ENCODE measurements at places on chromosomes 12 and 14. TPM values are rescaled to one million over a fixed set of nuclear protein-coding genes. Genes with fewer than 3 reads are reported as not detected.

Gene SYT1
- 36.9 TPM for total RNA-seq

DNA sequence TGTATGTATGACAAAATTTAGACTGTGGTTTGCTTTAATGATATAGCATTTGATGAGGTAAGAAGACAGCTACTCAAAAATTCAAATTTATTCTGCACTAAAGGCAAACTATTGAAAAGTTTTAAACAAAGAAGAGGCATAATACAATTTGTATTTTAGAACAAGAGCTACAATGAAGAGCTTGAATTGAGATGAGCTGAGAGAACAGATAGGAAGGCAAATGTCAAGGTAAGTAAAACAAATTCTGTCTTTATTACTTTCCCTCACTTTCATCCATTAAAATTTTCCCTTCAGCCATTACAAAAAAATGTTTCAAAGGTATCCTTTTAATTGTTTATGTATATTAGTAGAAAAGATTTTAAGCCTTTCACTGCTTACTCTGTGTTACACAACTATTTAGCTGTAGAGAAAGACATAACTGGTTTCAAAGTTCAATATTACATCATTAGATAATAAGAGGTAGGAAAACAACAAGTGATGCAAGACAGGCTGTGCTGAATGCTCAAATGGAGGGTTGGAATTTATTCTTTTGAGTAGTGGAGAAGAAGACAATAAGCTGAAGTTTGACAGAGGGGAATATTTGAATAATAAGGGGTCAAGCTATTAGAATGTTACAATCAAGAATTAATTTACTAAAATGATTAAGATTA is 1334.1 kb downstream of the FSCB start:
- H3K27me3 ChIP-seq: no peaks in the 10 kb centered on the region
- DNase-seq: no peak
- no peaks in the 10 kb centered on the region for H3K36me3 ChIP-seq
- no peak overlapping the region for H3K4me3 ChIP-seq

GRCh38 chr12:68237078-68237477 is 11.5 kb upstream of the IL26 start:
- DNase-seq: no peak
- H3K27me3 ChIP-seq: no peaks in the 10 kb centered on the region
- no peak overlapping the region for H3K27ac ChIP-seq
- no peak overlapping the region for H3K4me3 ChIP-seq
- H3K36me3 ChIP-seq: no peaks in the 10 kb centered on the region

- no peaks in the 10 kb centered on the region for H3K27me3 ChIP-seq
- H3K4me3 ChIP-seq: no peak overlapping the region
- H3K4me1 ChIP-seq: peaks cover 21% of the 10 kb centered on the region
Observed at GRCh38 chr14:89836830-89837469, 117.6 kb downstream of the EFCAB11 start.

Gene FZD10
- total RNA-seq: 0.81 TPM

GRCh38 chr12:51150777-51151176 is 22.2 kb downstream of the TFCP2 start:
- H3K4me1 ChIP-seq: no peaks in the 10 kb centered on the region
- no peaks in the 10 kb centered on the region for H3K27me3 ChIP-seq
- DNase-seq: no peak
- peak overlapping the region; percentile 20 for H3K27ac ChIP-seq

- peak; percentile 71 for DNase-seq
- H3K4me1 ChIP-seq: peaks cover 1% of the 10 kb centered on the region
- no peaks in the 10 kb centered on the region for H3K36me3 ChIP-seq
- H3K4me3 ChIP-seq: peak within 1 kb of the TSS; percentile 72
- peak within 1 kb of the TSS; percentile 92 for H3K27ac ChIP-seq
Observed at GRCh38 chr12:57772429-57773322, at the start of gene EEF1AKMT3. TSS of gene EEF1AKMT3 (plus strand) at chr12:57772614. CDS start at chr12:57772725, 111 bp downstream.

DNA sequence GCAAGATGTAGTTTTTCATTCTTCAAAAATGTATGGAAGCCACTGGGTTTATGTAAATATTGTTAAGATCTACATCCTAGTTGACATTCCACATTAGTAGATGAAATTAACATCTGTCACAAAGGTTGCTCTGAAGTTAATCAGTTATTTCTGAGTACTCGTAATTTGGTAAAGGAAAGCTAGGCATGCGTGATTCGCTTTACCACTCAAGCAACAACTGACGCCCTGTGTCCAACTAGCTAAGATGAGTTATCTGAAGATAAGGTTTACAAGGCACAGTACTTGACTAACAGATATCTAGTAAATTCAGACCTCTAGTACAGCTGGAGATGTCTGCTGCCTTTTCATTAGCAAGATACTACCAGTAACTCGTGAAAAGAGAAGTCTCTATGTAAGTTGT is 14.1 kb downstream of the PRKD1 start:
- no peaks in the 10 kb centered on the region for H3K27me3 ChIP-seq
- H3K36me3 ChIP-seq: no peaks in the 10 kb centered on the region
- H3K4me1 ChIP-seq: no peaks in the 10 kb centered on the region
- H3K4me3 ChIP-seq: no peak overlapping the region
- no peak for DNase-seq
- no peak overlapping the region for H3K27ac ChIP-seq

DNA sequence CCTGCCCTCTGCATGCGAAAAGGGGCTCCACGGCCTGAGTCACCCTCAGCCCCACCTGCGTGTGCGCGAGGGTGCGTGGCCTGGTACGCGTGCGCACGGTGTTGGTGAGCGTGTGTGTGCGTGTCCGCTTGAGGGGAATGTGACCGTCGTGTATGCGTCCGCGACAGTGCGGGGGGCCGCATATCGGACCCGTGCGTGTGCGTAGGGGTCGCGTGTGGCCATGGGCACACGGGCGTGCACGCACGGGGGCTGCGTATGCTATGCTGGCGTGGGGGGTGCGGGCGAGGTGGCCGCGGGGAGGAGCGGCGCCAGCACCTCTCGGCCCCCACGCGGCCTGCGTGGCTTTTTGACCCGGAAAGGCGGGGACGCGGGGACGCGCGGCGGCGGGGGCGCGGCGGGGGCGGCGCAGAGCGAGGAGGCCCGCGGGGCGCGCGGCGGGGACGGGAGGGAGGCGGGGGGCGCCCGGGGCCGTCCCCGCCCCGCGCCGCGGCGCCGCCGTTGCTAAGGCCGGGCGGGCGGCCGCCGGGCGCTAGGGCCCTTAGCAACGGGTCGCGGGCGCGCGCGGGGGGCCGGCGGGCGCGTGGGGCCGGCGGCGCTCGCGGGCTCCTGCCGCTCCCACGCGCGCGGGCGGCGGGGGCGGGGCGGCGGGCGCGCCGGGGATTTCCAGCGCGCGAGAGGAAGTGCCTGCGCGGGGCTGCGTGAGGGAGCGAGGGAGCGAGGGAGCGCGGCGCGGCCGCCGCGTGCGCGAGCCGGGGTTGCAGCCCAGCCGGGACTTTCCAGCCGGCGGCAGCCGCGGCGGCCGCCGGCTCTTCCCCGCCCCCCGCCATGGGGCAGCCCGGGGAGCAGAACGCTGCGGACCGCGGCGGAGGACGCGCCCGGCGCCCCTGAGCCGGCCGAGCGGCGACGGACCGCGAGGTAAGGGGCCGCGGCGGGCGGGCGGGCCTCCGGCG is at the start of gene TRAF3:
TSS of gene TRAF3 (plus strand) at position 689 of the 950 bp plus-strand sequence. CDS start 92,753 bp downstream, outside the sequence.
- H3K27me3 ChIP-seq: peaks cover 25% of the 10 kb centered on the region
- H3K36me3 ChIP-seq: no peaks in the 10 kb centered on the region
- H3K27ac ChIP-seq: no peak within 1 kb of the TSS
- peak within 1 kb of the TSS; percentile 94 for H3K4me3 ChIP-seq

Gene EML1
- total RNA-seq: 47.7 TPM

DNA sequence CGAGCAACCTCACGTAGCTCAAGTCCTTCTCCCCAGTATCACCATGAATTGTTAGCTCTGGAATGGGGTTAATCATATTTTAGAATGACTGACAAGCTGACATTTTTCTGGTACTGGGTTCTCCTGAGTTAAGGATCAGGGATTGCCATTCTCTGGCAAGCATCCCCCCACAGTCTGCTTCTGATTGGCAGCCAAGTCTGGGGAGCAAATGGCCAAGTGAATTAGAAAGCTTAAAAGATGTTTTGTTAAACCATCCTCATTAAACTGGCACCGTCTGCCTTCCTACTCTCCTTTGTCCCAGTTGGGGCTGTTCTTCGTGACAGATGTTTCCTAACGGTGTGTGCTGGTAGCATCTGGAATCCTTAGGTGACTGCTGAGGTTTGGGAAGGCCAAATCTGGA is 17.2 kb upstream of the CISTR start:
- H3K27ac ChIP-seq: no peak overlapping the region
- peaks cover 98% of the 10 kb centered on the region for H3K27me3 ChIP-seq
- H3K4me3 ChIP-seq: no peak overlapping the region
- DNase-seq: no peak

DNA sequence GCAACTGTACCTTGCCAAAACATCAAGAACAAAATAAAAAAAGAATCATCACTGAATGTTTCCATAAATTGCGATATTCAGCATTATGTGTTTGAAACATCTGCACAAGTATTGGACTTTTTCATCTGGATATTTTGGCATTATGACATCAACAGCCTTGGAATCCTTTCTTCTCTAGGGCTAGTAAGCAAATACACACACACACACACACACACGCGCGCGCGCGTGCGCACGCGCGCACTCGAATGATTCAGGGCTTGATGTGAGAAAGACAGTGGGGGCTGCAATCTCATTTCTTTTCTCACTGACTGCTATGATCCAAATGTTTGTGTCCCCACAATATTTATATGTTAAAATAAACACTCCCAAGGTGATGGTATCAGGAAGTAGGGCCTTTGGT is 90.0 kb upstream of the SLC38A4 start:
- H3K36me3 ChIP-seq: no peaks in the 10 kb centered on the region
- H3K4me1 ChIP-seq: peaks cover 6% of the 10 kb centered on the region
- no peak overlapping the region for H3K27ac ChIP-seq
- no peak for DNase-seq
- H3K27me3 ChIP-seq: no peaks in the 10 kb centered on the region

DNA sequence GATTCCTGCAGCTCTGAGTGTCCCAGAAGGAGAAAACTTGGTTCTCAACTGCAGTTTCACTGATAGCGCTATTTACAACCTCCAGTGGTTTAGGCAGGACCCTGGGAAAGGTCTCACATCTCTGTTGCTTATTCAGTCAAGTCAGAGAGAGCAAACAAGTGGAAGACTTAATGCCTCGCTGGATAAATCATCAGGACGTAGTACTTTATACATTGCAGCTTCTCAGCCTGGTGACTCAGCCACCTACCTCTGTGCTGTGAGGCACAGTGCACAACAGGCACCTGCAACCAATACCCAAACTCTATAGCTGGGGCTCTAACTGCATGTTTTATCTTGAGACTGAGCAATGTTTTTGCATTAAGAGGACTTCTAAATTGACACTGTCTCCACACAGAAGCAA is 379.2 kb upstream of the OR4E1 start:
- H3K27ac ChIP-seq: no peak overlapping the region
- H3K4me3 ChIP-seq: no peak overlapping the region
- no peaks in the 10 kb centered on the region for H3K4me1 ChIP-seq
- no peak for DNase-seq
- H3K36me3 ChIP-seq: no peaks in the 10 kb centered on the region

DNA sequence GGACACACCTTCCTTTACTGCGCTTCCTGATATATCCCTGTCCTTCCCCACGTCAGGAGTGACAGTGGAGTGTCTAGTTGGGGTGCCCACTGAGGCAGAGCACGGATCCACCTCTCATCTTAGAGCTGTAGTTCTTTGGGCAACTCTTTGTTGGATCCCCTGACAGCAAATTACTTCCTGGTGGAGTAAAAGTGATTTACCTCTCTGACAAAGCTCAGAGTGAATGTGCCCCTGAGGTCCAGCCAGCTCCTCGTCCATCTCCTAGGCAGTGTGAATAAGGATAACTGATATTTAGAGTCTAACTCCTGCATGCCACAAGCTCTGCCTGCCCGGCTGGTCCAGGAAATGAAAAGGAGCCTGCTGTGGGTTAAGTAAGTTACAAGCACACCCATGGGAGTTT is 16.0 kb downstream of the AHSA1 start:
- H3K4me1 ChIP-seq: peaks cover 2% of the 10 kb centered on the region
- H3K36me3 ChIP-seq: no peaks in the 10 kb centered on the region
- H3K4me3 ChIP-seq: no peak overlapping the region
- no peak for DNase-seq
- H3K27me3 ChIP-seq: no peaks in the 10 kb centered on the region
